ENCODE measurements at places on chromosomes 3 and 15.
A peak's percentile ranks its signal among the peaks of the same experiment; 100 is the strongest.

GRCh38 chr3:133413161-133414020 lies 13.5 kb downstream of the BFSP2 start:
- DNase-seq, result no peak

- DNase-seq, result no peak
Observed at GRCh38 chr15:93070132-93070531, 18.9 kb downstream of the RGMA start.

- DNase-seq, result peak; percentile 8
Observed at GRCh38 chr3:134249935-134250716, 533 bp downstream of the RYK start.

DNA sequence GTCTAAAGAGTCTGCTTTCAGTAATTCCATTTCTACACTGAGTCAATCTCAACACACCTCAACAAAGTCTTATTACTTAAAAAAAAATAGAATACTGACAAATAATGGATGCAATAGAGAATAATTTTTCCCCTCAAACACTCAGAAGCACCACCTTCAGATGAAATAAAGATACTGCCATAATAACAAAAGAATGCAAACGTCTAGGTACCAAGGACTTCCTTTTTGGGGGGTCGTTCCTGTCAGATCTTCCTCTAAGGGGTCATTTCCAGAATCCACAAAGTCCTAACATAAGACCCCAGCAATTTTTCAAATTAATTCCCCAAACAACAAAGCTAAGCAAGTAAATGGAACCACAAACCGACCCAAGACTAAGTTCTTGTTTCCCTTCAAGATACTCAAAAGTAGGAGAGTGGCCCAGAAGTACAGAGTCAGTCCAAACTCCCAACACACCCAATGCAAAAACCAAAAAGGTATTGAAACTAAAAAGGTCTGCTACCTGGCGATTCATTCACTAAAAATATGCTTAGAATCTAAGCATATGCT lies 1.3 kb downstream of the RYK start:
- no peak for DNase-seq

GRCh38 chr3:34238407-34238806 lies 440.0 kb downstream of the PDCD6IP start:
- DNase-seq, result no peak

DNA sequence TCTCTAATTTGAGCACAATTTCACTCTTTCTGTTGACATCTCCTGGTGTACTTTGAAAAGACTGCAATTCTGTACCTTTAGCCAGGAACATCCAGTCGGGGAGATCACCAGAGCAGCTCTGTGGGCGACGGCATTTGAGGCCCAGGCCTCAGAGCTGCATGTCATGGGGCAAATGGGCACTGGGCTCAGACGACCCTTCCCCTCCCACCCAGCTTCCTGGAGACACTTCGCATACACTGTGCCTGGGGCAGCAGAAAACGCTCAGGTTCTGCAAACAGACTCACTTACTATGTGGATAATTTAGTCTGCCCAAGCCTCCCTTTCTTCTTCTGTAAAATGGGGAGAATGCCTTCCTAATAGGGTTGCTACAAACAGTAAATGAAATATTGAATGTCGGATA lies 96.9 kb downstream of the HMG20A start:
- no peak for DNase-seq

GRCh38 chr3:72329354-72329753 lies 518.9 kb downstream of the SHQ1 start:
- no peak for DNase-seq

All from stimulated activated CD8-positive, alpha-beta memory T cell treated with anti-CD3 and anti-CD28 coated beads, Interleukin-4, amount 100 ng/mL, for 1 hour (primary cell).